ENCODE measurements at places on chromosomes 7 and 10.

- DNase-seq, result no peak
These were observed 138.9 kb downstream of the JAZF1 start for GRCh38 chr7:28041508-28042314.

GRCh38 chr10:130470286-130470685 is 334.1 kb downstream of the GLRX3 start:
- DNase-seq, result no peak

DNA sequence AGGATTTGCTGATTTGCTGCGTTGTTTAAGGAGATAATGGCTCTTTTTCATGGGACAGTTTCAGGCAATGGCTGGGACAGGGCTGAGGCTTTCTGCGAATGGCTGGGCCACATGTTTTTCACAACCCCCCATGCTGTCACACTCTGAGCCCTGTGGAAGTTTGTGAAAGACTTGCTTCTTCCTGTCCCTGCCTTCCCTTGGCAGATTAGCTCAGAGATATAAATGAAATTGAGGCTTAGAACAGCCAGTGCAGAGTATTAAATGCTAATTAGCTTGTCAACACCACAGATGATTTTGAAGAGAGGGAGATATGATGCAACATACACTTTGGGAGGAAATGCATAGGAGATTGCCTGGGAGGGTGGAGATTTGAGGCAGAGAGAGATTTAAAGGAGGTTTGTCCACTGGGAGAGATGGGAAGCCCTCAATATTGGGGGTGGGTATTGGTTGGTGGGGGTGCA is 232.0 kb downstream of the SH2D4B start:
- DNase-seq, result no peak

DNA sequence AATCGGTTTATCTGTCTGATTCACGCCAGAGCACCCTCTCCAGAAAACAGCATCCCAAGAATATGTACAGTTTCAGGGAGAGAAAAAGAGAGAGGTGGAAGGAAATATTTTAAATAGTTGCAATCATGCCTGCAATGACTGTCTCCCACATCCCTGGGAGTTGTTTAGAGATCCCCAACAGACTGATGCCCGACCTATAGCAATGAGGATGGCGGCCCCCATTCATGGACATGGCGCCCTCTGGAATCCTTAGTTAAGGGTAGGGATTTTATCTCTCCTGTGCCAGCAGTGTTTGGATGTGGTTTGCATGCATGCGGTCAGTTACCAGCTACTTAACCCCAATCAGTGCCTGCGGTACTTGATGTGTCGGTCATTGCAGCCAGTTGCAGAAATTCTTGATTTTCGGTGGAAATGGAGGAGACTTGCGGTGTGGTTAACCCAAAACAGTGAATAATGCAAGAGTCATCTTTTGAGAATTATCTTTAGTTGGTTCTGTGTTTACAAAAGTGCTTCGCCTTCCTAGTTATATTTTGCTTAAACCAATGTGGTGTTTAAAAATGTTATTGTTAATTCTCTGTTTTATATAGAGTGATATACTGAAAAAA is 186.0 kb upstream of the TCF7L2 start:
- no peak for DNase-seq

- DNase-seq, result no peak
These were observed 294.3 kb upstream of the PFKP start for GRCh38 chr10:2772816-2773631.

DNA sequence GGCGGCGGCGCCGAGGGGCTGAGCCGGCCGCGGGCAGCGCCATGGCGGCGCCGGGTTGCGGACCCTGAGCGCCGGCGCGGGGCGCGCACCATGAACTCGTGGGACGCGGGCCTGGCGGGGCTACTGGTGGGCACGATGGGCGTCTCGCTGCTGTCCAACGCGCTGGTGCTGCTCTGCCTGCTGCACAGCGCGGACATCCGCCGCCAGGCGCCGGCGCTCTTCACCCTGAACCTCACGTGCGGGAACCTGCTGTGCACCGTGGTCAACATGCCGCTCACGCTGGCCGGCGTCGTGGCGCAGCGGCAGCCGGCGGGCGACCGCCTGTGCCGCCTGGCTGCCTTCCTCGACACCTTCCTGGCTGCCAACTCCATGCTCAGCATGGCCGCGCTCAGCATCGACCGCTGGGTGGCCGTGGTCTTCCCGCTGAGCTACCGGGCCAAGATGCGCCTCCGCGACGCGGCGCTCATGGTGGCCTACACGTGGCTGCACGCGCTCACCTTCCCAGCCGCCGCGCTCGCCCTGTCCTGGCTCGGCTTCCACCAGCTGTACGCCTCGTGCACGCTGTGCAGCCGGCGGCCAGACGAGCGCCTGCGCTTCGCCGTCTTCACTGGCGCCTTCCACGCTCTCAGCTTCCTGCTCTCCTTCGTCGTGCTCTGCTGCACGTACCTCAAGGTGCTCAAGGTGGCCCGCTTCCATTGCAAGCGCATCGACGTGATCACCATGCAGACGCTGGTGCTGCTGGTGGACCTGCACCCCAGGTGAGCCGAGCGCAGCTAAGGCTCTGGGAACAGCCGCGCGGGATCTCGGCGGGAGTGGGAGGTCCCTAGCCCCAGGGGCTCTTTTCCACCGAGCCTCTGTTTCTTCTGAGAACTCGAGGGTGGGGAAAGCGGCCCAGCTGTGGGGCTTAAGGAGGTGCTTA is at the start of gene GPR26:
TSS of gene GPR26 (plus strand) at position 38 of the 919 bp plus-strand sequence. CDS start at position 91, 53 bp downstream.
- no peak for DNase-seq

Measured in omental fat pad (tissue), 4 donors.